ENCODE measurements at places on chromosomes 6 and 20.

- no peak for DNase-seq
Measured at GRCh38 chr6:110476046-110476849, at the start of gene SLC22A16. Gene SLC22A16 (minus strand): TSS chr6:110476613. CDS start chr6:110476574, 39 bp downstream.

GRCh38 chr6:129893640-129894039 lies 32.5 kb upstream of the TMEM244 start:
- no peak for DNase-seq

DNA sequence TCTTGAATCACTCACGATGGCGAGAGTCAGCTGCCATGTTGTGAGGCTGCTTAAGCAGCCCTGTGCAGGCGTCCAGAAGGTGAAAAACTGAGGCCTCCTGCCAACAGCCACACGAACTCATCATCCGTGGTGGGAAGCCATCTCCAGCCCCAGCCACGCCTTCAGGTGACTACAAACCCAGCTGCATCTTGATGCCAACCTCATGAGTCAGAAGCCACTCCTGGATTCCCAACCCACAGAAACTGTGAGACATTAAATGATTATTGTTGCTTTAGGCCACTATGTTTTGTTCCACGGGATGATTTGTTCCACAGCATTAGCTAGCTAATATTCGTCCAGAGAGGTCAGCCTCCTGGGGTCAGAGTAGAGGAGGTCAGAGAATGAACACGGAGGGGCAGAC lies 80.5 kb downstream of the SNX5 start:
- DNase-seq: no peak

DNA sequence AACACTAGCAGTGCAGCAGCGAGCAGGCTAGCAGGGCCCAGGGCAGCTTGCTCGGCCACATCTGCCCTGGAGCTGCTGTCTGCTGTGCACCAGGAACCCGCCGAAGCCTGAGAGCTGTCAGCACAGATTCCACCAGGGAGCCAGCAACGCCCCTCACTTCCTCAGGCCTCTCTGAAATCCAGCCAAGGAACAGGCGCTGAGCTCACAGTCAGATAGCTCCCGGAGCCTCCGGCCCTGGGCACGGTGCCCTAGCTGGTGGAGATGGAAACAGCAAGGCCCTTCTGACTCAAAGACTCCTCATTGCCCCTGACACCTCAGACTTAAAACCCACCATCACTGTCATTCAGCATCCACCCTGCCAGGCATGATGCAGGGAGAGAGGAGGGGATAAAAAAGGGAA lies 839.4 kb downstream of the MAFB start:
- no peak for DNase-seq

- no peak for DNase-seq
Measured at GRCh38 chr6:6466967-6467761, 121.4 kb upstream of the LY86 start.

DNA sequence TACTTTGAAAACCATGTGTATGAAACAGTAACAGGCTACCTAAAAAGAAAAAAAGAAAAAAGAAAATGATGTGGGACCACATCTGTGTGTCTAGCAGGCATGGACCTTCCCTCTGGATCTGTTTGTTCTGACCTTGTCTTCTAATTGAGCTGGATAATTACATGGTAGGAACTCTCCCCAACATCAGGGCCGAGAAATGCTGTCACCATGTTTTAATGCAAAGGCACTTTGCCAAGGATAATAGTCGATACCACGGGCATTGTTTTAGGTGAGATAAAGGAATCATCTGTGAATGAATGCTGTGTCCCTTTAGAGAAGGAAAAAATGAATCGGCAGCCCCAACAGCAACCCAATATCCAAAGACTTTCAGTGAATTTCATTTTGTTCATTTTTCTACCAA lies 149.1 kb downstream of the ZDHHC14 start:
- peak; percentile 37 for DNase-seq

DNA sequence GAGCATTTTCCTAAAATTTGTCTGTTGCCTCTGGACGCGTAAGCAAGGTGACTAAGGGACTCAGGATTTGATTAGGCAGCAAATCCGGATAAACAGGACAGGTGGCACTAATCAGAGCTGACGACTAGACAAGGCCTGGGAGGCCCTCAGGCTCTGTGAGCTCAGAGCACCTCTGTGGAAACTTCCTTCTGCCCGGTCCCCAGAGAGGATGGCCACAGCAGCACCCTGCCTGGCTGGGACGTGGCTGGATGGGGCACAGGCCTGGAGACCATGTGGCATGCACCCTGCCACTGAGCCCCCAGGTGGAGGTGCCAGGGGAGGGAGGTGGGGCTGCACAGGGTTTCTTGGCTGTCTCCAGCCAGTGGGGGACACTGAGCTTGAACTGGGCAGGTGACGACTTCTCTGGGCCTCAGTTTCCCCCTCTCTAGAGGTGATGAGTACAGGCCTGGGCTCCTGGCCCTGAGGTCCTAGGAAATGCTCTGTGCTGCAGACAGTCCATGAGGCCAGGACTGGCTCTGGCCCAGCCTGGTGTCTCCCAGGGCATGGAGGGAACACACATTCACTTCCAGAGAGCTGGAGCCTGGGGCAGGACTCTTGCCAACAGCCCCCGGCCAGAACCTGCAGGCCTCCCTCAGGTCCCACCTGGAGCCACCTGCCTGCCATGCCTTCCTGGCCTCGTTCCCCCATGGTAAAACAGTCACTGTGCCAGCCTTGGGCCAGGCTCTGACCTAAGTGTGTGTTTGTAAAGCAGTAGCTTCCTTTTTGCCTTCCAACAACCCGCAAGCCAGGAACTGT lies 39.6 kb upstream of the STX16 start:
- no peak for DNase-seq

DNA sequence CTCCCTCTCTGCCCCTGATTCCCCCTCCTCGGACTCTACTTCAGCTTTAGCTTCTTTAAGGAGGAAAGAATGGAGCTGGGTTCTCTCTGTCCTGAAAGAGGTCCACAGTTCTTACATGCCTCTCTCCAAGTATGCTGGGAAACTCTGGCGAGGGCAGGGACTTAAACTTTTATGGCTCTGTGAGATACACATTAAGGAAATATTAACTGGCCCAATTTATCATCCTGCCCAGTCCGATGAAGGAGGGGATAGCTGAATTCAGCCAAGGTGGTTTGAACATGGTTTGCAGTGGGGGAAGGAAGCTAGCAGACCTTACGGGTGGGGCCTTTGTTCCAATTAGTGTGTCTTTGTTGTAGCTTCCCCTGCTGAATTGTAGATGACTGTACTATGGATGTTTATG lies 121.7 kb downstream of the EYA4 start:
- no peak for DNase-seq

DNA sequence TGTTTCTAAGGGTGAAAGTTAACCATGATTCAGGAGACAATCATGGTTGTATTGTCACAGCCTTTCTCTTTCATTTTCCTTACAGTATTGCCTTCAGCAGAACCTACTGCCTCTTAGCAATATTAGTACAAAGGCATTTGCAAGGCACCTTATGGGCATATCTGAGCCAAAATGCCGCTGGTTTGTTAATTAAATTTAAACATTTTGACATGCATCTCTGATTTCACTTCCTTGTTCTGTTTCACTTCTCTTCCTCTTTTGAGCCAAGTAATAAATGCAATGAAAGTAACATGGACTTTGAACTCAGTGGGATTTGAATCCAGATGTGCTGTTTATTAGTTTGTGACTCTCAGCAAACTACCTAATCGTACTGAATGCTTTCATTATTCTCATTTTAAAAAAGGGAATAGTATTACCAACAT lies 467.4 kb upstream of the CITED2 start:
- DNase-seq: no peak

DNA sequence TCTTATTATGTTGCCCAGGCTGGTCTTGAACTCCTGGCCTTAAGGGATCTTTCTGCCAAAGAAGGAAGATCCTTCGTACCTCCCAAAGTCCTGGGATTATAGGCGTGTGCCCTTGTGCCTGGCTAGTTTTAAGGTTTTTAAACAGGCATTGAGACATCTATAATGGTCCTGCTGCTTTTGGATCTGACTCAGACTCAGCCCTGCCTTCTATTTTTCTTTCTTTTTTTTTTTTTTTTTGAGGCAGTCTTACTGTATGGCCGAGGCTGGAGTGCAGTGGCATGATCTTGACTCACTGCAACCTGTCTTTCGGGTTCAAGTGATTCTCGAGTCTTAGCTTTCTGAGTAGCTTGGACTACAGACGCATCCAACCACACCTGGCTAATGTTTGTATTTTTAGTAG lies 73.7 kb downstream of the PHF20 start:
- DNase-seq: no peak

DNA sequence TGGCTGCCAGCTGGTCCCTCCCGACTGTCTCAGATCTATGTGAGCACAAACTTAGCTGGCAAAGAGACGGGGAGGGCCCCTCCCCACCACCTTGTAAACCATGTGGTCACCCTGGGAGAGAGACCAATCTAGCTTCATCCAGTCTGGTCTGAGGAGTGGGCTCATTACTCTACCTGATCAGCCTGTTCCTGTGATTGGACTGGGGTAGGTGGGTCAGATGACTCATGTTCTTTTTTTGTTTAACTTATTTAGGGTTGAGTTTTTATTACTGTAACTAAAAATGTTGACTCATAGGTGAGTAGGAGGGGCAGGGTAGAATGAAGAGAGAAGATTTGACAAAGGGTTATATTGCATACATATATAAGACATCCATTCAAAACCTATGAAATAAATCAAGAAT lies 4.7 kb downstream of the GSTA4 start:
- DNase-seq: no peak

GRCh38 chr6:24778121-24778520 lies 3.4 kb downstream of the GMNN start:
- no peak for DNase-seq

- DNase-seq: no peak
Measured at GRCh38 chr6:118913161-118913560, 19.2 kb downstream of the ASF1A start.

GRCh38 chr20:9093218-9093957 lies 24.5 kb downstream of the PLCB4 start:
- DNase-seq: no peak

GRCh38 chr6:116101302-116101718 lies 657 bp downstream of the NT5DC1 start:
- no peak for DNase-seq

DNA sequence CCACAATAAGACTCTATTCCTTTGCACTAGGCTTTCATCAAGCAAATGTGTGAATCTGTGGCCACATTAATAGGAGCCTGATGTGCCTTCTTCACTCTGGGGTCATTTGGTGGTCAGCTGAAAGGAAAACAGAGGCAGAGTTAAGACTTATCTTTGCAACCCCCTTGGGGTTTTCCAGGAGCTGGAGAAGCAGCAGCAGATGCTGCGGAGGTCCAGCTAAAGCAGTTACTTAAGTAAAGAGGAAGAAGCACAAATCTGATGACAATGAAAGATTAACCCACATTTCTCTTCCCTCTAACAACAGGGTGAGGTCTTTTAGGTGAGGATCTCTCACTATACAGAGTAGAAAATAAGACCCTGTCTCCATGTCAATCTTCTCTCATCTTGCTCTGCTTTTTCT lies 45.4 kb upstream of the QKI start:
- no peak for DNase-seq

GRCh38 chr6:91293395-91293794 lies 706.5 kb upstream of the MAP3K7 start:
- DNase-seq: no peak

DNA sequence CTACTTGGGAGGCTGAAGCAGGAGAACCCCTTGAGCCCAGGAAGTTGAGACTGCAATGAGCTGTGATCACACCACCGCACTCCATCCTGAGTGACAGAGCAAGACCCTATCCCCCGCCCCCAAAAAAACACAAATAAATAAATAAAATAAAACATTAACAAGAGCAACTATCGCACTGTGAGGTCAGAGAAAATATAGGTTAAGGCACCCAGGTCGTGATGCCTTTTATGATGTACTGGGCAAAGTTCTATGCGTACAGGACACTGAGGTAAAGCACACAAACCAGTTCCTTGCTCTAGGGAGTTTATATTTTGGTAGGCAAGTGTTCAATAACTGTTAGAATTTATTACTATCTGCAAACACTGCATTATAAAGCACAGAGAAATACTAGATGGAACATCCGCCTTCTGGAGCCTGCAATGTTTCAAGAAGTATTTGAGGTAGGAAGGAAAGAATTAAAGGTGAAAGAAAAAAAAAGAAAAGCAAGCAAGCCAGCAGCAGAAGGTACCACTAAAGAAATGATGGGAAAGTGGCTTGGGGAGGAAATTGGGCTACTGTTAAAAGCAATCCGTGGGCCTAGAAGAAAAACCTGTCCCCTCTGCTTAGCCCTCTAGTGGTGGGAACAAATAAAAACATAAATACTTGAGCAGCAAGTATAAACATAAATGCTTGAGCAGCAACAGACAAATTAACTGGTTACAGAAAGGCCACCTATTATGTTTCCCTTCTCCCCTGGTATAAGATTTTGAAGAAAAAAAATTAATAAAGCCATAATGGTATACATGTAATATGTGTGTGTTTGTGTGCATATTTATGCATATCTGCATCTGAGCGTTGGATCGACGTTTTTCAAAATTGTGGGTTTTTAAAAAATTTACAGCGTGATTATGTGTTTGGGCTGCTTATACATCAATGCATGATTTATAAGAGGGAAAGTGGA lies 128.0 kb downstream of the PHACTR1 start:
- DNase-seq: no peak

DNA sequence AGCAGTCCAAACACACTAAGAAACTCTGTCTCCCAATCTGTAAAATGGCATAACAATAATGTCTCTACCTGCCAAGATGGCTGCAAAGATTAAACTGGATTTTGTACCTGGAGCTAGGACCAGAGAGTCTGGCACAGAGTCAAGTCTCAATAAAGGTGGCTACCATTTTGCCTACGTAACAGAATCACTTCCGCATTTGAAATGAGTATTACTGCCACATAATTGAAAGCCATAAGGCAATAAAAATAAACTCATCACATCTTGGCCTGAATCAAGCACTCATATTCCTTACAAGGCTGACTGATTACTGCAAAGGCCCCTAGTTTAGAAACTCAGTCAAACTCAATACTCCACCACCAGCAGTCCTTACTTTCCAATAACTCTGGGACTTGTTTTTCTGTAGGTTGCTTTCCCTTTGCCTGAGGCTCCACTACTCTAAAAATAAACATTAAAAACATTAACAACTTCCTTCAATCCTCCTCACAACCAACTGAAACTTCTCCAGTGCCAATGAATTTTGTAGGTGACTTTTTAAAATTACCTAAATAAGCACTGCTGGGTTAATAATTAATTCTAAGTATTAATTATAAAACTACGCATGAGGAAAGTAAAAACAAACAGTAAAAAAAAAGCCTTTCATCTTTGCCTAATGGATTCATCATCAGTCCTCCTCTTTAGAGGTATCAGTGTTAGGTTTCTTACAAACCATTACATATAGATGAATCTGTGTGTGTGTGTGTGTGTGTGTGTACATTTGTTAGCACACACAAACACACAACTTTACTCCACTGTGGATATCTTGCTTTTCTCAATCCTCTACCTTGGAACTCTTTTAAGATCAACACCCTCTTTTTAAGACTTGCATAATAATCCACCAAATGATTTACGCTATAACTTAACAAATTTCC lies 3.7 kb downstream of the KIF16B start:
- DNase-seq: peak; percentile 9

DNA sequence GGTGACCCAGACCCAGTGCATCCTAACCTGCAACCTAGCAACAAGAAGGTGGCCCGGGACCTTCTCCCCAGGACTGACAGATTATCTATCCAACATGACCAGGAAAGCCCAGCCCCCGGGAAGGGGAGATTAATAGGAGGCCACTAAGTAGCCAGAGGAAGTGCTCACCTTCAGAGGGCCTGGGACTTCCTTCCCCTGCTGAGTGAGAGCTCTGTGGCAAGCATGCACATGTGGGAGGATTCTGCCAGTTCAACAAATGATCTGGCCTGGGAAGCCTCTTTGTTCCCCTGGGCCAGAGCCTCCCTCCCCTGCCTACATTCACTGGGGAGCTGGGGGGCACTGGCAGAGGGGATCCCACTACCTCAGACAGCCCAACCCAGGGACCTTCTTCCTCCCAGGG lies 39.6 kb downstream of the SHLD1 start:
- no peak for DNase-seq

All from NCI-H1105 (cell line).